ENCODE measurements at places on chromosomes 3 and 15.

- DNase-seq, result no peak
Observed at GRCh38 chr3:120304616-120305015, 19.6 kb upstream of the GPR156 start.

DNA sequence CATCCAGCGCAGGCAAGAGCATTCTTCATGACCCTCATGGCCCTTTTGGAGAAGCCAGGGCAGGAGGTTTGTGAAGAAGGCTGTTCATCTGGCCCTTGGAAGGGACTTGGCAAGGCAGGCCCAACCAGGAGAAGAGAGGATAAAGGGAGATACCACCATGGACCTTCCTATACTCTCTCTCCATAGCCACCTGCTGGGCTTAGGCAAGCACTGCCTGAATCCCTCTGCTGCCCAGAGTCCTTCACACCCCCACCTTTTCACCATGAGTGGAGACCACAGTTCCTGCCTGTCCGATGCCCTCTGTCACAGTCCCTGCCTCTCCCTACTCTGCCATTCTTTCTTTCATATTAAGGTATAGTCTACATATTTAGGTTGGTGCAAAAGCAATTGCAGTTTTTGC, 10.6 kb upstream of the SFMBT1 start:
- no peak for DNase-seq

- no peak for DNase-seq
Observed at GRCh38 chr3:52286777-52287110, 884 bp upstream of the GLYCTK start.

DNA sequence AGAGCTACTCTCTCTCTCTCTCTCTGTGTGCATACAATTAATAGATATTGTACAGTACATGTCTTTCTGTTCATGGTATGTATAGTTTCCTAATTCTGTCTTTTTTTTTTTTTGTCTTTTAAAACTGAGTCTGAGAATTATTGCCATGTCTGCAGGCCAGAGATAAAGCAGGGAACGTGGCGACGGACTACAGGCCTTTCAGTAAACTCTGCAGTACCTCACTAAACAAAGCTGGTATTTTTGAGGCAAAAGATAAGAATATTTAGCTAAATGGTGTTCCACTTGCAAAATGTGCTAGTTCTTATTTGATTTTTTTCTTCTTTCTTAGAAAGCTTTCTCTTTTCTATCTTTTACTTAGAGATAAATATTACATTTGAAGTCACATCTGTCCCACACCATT, 44.0 kb upstream of the EHHADH start:
- DNase-seq, result no peak

- DNase-seq, result no peak
Observed at GRCh38 chr3:139764936-139765335, 87.2 kb upstream of the NMNAT3 start.

GRCh38 chr15:31551323-31551722, 224.7 kb downstream of the KLF13 start:
- no peak for DNase-seq

DNA sequence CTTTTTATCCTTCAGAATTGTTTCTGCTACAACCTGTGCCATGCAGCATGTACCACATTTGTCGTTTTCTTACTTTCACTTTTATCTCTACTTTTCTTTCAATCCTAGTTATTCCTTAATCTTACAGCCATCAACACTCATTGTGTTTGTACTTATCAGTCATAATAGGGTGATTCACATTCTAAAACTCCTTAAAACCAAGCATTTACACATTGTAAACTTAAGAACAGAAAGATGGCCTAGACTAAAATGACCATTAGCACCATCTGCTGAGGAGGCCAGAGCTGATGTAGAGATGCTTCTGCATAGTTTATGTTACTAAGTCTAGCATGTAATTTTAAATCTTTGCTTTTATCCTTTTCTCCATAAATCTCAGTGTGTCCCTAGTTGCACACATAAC, 25.5 kb downstream of the EIF2AK4 start:
- no peak for DNase-seq

GRCh38 chr15:74795966-74796625, 14.2 kb downstream of the CSK start:
- DNase-seq, result no peak

DNA sequence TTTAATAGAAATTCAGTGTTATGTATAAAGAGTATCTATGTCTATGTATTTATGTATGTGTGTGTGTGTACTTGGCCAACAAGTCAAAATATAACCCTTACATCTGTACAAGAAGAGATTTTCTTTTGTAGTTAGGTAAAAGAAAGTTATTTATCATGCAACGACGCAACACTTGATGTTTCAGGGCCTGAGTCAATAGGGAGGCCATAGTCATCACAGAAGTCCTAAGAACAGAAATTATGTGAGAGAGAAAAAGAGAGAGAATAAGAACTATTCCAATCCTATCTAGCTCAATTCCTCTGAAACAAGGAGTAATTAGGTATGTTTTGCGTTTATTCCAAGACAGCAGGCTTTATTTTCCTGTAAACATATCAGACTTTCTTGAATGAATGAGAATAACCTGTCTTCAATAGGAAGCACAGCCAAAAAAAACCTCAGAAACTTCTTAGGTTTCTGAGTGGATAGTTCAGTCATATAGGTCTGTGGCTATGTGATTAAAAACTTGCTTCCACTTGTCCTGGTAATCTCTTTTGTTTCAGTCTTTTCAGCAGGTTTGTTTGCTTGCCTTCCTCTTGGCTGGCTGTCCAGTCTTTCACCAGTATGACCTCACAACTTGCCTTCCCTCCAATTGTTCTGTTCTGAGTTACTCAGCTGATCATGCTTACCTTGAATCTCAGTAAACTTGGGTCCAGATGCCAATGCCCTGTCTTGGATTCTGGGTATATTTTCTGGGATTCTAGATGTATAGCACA, 382.4 kb upstream of the GBE1 start:
- DNase-seq, result no peak

- DNase-seq, result no peak
Observed at GRCh38 chr3:98974442-98974841, 72.9 kb upstream of the DCBLD2 start.

- DNase-seq, result no peak
Observed at GRCh38 chr3:122618614-122619013, 41.2 kb downstream of the PARP15 start.

GRCh38 chr15:101242160-101242998, 9.5 kb downstream of the CHSY1 start:
- peak; percentile 71 for DNase-seq

GRCh38 chr3:134464064-134464688, 21.6 kb downstream of the ANAPC13 start:
- DNase-seq, result no peak
